ENCODE measurements at places on chromosomes 3 and 15.

GRCh38 chr3:128969993-128970739, 23.7 kb downstream of the CFAP92 start:
- peak; percentile 61 for DNase-seq

DNA sequence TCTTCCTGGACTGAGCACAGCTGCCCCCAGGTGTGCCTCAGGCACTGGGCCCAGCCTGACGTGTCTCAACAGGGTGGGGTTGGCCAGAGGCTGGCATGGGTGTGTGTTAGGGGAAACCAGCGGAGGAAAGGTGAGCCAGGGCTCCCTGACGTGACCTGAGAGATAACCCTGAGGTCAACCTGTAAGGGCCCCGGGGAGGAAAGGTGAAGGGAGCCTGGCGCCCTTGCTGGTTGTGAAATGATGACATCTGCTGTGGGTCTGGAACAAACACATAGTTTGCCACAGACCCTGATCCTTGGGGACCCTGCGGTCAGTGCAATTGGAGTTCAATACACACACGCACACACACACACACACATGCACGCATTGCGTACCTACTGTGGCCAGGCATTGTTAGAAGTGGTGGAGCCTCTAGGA, 100.2 kb upstream of the TLE3 start:
- no peak for DNase-seq

GRCh38 chr3:88147261-88147660, 2.5 kb upstream of the C3orf38 start:
- DNase-seq: no peak

DNA sequence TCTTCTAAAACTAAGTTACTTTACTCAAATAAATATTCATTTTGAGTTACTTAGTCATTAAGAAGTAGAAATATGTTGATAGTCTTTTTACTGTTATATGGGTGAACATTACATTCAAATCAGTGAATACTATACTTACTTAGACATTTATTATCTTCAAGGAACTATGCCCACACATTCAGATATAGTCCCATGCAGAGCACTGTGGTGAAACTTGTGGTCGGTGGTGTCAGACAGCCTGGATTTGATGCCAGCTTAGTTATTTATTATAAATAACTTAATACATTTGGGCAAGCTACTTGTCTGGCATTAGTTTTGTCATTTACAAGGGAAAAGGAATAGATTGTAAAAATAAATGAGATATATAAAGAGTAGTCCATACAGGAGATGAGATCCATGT, 149.5 kb downstream of the RAP2B start:
- DNase-seq: no peak

DNA sequence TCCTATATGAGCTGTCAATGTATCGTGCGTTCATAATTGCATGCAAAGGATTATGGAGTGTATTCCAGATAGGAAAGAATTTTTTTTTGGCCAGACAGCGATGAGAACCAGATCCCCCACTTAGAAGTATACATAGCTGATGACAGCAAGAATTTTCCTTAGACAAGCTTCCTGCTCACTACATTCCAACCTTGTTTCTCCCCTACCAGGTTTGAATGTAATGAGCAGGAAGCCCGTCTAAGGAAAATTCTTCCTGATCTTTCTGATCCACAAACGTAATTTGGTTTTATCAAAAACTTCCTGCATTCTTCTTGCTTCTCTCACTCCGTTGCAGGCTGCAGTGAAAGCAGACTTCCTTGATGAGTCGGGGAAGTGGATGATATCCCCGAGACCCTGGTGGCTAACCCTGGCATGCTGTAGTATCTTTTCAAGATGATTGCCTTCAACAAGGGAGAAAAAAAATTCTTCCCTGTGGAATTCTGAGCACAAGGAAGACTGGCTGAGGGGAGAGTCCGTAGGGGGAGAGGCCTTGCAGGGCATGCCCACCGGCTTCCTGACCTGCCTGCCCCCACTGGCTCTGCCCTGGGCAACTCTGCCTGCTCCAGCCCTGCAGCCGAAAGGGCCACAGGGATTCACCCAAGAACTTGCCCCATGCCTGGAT, 243.1 kb downstream of the TLE3 start:
- DNase-seq: no peak

DNA sequence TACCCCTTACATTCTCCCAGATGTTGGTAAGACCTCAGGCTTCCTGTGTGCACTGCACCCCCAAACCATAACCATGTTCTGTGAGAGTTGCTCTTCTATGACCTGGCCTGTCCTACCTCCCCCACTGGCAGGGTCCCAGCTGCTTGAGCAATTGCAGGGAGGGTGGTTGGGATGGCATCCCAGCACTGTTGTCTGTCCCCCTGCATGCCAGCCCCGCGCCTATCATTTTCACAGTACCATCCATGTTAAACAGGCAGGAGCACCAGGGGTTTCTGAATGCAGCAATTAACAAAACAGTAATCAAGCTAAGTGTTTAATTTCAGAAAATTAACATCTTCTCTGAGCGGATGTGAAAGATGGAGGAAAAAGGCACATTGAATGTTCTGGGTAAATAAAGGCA, 345.5 kb downstream of the EPHB1 start:
- DNase-seq: no peak

DNA sequence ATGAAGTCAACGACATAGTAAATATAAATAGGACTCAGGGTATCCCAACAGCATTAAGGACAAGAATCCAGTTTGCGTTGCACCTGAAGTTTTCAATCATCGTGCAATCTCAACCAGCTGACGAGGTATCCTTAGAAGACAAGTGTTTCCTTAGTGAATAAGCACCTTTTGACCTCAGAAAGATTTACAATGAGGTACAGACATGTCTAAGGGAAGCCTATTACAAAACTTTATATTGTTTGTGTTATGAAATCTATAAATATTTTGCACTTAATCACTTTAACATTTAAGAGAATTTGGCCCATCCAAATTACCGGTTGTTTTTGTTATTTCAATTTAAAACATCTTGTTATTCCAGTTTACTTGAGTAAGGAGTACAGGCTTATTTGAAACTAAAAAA, 64.9 kb upstream of the PRICKLE2 start:
- DNase-seq: no peak

DNA sequence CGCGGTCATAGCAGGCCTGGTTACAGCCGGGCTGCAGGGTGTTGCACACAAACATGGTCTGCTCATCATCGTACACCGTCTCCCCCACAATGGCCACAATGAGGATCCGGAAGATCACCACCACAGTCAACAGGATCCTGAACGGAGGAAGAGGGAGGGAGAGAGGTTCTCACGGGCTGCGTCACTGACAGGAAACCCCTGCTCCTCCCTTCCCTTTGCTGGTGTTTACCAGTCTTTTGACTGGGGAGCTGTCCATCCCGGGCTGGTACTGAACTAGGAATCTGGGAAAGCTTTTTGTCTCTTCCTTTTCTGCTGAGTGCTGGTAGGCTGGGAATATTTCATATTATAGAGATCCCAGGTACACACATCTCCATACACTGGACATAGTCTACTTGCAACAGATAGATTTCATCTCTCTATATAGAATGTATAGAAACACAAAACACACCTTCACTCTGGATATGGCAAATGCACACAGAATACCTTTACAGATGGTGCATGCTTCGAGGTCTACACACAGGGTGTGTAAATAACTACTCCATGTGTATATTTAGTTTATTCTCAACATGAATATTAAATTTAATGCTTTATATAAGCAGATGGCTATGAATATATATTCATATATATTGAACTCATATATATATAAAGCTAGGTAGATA, 1.4 kb downstream of the GJD2 start:
- no peak for DNase-seq

DNA sequence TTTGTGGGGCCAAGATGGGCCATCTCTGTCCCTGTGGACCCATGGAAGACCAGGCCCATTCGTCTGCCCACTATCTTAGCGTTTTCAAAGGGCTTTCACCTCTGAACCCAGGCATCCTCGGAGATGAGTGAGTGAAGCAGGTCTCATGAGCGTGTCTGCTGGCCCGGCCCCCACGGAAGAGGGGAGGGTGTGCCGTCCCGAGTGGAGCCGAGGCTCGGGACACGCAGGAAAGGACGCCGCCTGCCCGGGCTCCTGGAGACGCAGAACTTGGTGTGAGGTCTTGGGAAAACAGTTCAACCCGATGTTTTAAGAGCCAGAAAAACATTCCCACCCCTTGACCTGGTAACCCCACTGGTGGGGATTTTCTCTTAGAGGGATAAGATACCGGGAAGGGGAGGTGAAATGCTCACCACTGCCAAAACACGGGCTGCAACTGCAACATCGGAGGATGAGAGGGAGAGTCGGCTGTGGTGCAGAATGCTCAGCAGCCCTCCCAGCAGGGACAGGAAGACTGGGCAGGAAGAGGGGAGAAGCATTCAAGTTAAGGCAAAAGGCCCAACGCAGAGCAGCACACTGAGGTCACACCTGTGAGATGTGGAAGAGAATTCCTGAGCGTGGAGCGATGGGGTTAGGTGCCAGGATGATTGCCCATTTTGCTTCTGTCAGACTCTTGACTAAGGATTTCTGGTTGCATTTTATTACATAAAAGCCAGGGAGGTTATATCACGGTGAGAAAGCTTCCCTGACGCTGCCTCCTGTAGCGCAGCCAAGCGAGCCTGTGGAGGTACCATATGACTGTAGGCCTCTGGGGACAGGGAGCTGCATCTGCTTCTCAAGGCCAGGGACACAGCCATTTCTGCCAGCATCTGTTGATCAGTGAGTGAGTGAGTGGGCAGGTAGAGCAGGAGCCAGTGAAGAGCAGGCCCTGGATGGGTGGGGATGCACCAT, 14.1 kb upstream of the STAB1 start:
- DNase-seq: no peak

- no peak for DNase-seq
Measured at GRCh38 chr15:57517030-57517671, 74.6 kb upstream of the MYZAP start.

DNA sequence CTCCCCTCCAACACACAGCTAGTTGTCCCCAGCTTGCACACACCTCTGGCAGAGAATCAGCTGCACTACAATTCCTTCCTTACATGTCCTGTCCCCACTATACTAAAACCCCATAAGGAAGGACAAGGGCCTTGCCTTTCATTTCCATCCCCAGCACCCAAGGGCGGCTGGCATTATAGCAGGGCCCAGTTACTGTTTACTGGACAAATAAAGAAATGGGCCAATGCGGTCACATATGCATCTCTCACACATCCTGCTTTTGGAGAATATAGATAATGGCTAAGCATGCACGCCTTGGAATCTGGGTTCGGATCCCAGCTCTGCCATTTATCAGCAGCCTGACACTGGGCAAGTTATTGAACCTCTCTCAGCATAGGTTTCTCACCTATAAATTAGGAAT, 99.1 kb downstream of the DAPK2 start:
- DNase-seq: no peak

GRCh38 chr3:50325113-50325480, 2.6 kb upstream of the HYAL2 start:
- no peak for DNase-seq

- no peak for DNase-seq
Measured at GRCh38 chr3:177193688-177194268, 3.5 kb downstream of the TBL1XR1 start.
